CD4-positive, alpha-beta T cell treated with Interleukin-4 for 4 hours (primary cell): ENCODE measurements at places on chromosomes 6 and 20.

DNA sequence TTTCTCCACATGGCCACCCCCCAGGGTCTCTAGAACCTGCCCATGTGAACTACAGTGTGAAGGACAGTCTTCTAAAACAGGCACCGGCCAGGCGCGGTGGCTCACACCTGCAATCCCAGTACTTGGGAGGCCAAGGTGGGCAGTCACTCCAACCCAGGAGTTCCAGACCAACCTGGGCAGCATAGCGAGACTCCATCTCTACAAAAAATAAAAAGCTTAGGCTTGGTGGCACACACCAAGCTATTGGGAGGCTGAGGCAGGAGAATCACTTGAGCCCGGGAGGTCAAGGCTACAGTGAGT lies 13.7 kb downstream of the ACSS1 start:
- no peak for DNase-seq

DNA sequence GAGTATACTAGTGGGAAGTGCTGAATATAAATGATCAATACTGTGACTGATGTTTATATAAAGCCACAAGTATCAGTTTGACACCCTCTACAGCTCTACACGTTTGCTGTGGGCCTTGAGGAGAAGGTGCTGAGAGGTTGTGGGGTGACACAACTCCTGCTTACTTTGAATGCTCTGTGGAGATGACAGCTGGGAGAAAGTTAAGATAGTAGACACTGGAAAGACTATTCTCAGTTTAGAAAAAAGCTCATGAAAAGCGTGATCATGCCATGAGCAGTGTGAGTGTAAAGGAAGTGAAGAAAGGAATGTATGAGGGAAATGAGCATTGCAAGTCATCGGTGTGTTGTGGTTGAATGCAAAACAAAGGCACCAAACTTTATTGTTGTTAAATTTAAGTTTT lies 215.8 kb downstream of the UTRN start:
- DNase-seq, result no peak

DNA sequence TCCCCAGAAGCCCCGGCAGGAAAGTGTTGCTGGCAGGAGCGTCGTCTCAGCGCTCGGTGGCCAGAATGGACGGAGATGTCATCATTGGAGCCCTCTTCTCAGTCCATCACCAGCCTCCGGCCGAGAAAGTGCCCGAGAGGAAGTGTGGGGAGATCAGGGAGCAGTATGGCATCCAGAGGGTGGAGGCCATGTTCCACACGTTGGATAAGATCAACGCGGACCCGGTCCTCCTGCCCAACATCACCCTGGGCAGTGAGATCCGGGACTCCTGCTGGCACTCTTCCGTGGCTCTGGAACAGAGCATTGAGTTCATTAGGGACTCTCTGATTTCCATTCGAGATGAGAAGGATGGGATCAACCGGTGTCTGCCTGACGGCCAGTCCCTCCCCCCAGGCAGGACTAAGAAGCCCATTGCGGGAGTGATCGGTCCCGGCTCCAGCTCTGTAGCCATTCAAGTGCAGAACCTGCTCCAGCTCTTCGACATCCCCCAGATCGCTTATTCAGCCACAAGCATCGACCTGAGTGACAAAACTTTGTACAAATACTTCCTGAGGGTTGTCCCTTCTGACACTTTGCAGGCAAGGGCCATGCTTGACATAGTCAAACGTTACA lies 817 bp downstream of the GRM1 start:
- DNase-seq, result no peak

GRCh38 chr20:44279228-44279627 lies 31.8 kb downstream of the FITM2 start:
- no peak for DNase-seq

DNA sequence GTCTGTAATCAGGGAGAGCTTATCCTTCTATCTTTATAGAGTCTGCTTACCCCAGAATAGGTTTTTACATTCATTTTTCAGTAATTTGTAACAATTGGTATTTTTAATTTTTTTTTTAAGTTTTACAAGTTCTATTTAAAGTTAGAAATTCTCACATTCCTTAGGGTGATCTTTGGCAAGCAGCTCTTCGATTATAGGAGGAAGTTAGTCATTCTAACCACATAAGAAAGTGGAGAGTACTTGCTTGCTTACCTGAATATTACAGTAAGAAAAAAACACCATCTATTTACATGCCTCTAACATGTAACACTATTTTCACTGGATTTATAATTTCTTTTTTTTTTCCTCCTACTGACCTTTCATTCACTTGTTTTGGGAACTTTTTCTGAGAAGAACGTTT lies 6.7 kb downstream of the TSHZ2 start:
- no peak for DNase-seq

DNA sequence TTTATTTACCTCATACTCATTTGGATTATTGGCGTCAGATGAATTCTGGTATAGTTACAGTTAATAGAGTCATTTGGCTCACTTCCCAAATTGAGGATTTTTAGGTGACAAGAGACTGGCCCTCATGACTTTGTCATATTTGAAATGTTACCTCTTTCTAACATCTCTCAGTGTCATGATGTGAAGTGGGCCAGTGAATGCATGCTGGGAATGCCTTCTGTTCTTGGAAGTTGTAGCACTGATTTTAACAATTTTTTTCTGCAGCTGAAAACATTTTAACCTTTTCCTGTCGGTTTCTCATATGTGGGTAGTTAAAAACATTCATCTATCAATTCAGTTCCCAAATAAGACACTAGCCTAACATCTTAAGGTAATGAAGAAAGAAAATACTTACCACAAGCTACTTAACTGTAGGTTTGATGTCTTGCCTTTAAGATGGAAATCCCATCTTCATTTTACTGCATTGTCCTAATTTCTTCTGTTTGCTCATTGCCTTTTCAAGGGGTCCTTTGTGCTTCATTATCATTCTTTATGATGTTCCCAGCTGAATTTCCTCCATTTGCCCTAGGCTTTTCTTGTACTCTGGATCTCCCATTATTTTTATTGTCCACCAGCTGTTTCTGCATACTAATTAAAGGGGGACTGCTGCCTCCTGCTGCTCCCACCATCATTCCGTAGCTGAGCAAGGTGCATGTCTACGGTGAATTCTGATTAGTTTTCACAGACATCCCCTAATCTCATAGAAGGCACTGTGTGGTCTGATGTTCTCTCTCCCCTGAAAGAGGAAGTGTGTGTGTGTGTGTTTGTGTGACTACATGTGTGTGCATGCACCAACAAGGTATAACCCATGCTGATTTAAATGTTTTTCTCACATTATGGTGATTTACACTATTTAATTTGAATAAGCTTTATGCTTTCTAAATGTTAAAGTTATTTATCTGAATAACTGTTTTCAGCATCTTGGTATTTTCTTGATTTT lies 109.5 kb downstream of the B3GAT2 start:
- no peak for DNase-seq

- DNase-seq, result no peak
Observed at GRCh38 chr6:45187836-45188235, 140.3 kb upstream of the RUNX2 start.

DNA sequence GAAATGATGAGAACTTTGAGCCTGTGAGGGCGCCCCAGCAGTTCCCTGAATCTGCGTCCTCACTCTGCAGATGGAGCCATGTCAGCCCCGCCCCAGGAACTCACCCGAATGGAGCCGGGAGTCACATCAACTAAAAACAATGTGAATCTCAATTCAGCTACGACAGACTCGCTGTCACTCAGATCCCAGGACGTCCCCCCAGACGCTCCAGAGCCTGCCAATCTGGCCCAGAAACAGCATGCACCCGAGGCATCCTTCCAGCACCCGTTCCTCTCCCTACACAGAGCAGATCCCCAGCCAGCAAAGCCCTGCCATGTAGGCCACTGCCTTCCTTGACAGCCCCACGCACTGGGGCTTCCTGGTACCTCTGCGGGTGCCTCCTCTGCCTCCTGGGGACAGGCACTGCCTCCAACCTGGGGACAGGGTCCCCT lies 248.0 kb downstream of the TTLL2 start:
- no peak for DNase-seq

DNA sequence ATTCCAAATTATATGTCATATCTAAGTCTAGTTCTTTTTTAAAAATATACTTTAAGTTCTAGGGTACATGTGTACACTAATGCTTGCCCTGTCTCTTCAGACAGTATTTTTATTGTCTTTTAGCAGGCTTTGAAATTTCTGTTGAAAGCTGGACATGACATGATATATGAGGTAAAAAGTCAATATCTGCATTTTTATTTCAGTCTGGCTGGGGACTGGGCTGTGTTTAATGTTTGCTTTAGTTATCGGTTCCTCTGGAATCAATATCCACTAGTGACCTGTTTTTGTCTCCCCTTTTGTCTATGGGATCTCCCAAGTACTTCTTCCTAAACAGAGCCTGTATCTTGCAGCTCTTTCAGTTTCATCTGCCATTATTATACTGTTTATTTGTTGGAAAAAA lies 786.2 kb upstream of the GJE1 start:
- DNase-seq, result no peak

DNA sequence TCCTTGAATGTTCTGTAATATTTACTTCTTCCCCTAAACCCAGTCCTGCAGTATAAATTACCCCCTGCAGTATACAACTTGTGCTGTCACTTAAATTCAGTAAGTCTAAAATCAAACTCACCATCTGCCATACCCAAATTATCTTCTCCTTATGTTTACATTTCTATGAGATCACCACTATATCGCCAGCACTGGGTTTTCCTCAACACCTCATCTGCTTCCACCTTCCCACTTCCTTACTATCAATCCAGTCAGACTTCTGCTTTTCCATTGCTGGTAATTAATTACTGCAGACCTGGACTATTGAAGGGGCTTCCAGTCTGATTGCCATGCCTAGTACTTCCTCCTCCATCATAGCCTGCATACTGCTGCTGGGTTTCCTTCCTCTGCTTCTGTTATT lies 15.2 kb downstream of the EFHC1 start:
- no peak for DNase-seq

DNA sequence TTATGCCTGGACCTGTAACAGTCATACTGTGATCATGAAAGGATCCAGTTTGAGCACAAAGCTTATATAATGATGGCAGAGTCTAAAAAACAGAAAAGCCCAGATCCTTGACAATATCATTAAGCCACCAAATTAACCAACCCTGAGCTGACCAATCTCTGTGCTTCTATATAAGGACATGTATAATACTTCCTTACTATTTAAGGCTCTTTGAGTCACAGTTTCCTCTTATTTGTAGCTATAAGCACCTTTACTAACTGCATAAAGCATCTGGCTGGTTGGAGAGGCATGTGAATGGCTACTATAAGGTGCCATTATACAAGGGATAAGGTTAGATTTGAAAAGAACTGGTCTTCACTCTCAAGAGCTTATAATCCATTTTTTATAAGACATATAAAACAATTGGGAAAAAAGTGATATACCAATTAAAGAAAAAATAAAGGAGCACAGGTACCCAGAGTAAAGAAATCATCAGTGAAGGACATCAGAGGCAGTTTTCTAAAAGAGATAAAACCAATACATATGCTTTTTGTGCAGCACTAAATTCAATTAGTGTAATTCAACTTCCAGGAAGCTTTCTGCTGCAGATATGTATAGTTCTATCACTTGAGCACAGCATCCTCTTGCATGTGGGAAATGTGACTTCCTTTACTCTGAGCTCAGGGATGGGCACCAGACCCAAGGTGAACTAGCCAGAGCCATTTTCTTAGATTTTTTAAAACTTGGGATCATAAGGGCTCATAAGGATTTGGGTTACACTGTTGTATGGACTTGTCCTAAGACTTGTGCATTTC lies 121.0 kb downstream of the BTBD9 start:
- no peak for DNase-seq

DNA sequence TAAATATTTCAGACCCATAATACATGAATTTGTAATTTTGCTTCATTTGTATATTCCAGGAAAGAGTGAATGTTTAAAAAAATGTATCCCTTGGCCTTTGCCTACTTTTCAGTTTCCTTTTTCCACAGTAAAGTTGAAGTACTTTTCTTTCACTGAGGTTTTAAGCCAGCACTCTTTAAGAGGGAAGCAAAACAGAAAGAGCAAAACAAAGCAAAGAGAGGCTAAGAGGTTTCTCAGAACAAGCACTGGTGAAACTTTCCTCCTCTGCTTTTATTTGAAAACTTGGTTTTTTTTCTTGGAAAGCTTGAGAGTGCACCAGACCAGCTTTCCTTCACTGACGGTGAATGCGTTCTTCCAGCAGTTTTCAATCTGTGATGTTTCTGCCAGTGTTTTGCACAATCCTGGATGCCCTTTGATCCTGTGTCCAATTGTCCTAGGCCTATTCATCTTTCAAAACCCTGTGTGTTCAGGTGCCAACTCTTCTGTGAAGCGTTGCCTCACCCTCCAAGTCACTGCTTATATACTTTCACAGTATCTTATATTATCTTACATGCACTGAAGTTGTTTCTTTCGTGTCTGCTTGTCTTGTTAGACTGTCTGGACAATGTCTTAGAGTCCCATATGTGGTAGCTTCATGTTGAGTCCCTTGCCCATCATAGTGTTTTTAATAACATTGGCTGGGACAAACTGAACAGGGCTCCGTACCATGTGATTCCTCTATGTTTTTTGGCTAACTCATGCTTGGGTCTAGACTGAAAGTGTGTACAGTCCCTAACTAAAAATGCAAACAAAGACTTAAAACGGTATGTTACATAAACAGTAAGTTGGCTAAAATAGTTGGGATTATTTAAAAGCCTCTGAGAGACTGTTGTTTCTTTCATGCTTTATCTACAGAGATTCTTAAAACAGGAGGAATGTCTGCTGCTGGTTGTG lies 1.9 kb downstream of the RNF217 start:
- DNase-seq, result no peak

DNA sequence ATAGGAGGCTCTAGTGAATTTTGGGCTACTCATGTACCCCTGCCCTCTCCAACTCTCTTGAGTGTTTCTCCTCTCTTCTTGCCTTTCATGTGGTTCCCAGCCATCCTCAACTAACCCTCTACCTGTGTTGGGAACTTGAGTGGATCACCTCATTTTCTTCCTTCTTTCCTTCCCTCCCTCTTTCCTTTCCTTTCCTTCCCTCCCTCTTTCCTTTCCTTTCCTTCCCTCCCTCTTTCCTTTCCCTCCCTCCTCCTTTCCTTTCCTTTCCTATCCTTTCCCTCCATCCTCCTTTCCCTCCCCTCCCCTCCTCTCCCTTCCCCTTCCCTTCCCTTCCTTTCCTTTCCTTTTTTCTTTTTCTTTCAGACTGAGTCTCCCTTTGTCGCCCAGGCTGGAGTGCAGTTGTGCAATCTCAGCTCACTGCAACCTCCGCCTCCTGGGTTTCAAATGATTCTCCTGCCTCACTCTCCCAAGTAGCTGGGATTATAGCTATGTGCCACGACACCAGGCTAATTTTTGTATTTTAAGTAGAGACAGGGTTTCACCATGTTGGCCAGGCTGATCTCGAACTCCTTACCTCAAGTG lies 63.8 kb downstream of the BTBD3 start:
- DNase-seq, result no peak
